Type B pancreatic cell (in vitro differentiated cells): ENCODE measurements at places on chromosomes 16 and 17. TPM values are rescaled to one million over a fixed set of nuclear protein-coding genes. Genes with fewer than 3 reads are reported as not detected.

The IL17C gene
- total RNA-seq = 0.39 TPM in 1 of 2 replicates, not detected in the other

The PLXDC1 gene
- 1.7 and 5.0 TPM in 2 replicates for total RNA-seq

The TCAP gene
- 1.5 and 2.4 TPM in 2 replicates for total RNA-seq

The HCRT gene
- not detected in 2 replicates for total RNA-seq

The CHST6 gene
- 1.8 and 6.0 TPM in 2 replicates for total RNA-seq

- DNase-seq = no peak
Observed at GRCh38 chr16:48542020-48542473, 67.9 kb downstream of the N4BP1 start.

- no peak for DNase-seq
Observed at GRCh38 chr16:80285104-80285503, 255.7 kb upstream of the DYNLRB2 start.

- no peak for DNase-seq
Observed at GRCh38 chr17:78952706-78953105, 27.0 kb downstream of the LGALS3BP start.

- DNase-seq = no peak
Observed at GRCh38 chr17:34370997-34371395, 8.0 kb upstream of the CCL1 start.

- no peak for DNase-seq
Observed at GRCh38 chr16:1715220-1715619, 9.2 kb downstream of the MAPK8IP3 start.

- no peak for DNase-seq
Observed at GRCh38 chr17:28613931-28614381, at the start of gene RSKR. Gene RSKR (minus strand): TSS chr17:28614185. CDS start chr17:28614161, 24 bp downstream.

DNA sequence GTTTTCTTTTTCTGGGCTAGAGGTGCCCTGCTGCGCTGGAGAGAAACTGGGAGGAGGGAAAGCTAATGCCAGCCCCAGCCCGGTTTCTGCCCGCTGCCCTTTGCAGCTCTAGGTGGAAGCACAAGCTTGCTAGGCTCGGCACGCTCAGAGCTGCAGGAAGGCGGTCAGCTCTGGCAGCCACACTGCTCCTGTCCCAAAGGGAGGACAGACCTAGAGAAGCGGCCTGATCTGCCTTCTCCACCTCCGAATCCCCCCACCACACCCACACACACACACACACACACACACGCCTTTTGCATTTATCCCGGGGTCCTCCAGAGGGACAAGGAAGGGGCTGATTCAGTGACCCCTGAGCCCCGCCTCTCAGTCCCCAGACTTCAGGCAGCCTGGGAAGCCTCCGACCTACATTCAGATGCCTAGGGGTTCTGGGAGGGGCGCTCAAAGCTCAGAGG is 418.1 kb downstream of the SOX9 start:
- DNase-seq = no peak

DNA sequence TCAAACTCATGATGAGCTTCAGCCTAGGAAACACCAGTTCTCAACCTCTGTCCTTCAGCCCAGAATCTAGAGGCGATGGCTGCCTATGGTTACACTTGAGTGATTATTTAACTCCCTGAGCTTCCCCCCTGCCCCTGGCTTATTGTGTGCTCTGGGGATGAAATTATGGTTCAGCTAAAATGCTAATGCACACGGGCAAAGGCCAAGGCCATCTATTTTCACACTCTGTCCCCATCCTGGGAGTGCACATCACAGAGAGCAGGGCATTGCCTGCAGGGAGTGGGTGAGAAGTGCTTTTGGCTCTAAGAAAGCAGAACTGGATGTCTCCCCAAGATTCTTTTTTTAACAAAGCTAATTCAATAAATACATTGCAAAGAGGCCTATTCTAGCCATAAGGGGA is 21.6 kb upstream of the CACNG5 start:
- DNase-seq = no peak

DNA sequence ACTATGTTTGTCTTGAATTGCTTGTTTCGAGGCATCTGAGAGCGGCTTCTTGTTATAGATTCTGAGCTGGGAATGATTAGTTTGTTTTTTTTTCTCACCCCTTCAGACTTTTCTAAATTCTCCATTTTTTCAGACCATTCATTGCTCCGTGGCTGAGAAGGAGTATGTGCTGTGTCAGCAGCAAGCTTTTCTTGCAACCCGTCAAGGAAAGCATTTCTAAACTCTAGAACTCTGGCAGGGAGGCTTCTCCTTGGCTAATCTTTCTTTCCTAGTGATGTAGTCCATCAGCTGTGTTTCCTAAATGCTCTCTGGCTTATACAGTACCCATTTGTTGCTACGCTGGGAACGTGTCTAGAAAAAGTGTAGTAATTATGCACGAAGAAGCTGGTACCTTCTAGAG is 133.5 kb downstream of the FTO start:
- DNase-seq = no peak

DNA sequence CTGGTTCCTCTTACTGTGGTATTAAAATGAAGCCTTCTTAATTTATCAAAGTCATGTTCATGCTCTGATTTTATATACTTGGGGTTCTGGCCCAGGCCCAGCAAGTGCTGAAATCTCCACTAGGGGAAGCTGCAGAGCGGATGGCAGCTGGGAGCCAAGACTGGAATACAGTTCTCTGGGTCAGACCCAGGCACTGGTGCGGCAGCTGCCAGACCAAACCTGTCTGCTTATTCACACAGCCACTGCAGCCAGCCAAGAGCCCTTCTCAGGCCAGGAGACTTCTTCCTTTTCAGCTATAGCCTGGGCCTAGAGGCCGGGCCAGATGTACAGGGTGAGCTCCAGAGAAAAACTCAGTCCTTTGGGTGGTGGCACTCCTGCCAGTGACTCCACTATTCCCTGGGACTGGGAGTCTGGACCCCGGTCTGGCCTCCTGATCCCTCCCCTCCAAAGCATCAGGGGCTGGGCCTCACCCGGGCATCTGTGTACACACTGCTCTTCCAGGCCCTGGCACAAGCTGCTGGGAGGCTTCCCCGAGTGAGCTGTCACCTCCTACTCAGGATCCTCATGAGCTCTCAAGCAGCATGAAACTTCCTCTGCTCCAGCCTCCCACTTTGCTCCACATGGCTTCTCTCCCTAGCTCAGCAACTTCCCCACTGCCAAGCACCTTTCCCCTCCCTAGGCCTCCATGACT is 24.4 kb downstream of the ATP6V0D1 start:
- DNase-seq = no peak

DNA sequence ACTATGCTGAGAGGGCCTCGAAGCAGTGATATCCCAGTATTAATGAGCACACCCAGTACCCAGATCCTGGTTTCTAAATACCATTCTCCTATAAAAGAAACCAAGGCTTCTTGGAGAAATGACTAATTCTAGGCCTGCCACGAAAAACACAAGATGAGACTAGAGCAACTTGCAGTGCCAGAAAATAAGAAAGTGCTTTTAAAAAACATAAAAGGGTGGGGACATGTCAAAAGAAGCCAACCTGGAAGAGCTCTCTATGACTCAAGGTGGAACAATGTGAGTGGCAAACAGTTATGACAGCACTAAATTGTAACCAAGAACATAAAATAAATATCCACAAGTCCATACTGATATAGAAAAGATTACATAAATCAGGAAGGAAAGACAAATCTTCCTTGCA is 153.2 kb upstream of the KCNJ18 start:
- DNase-seq = no peak

GRCh38 chr16:35735403-35736251 is 2276.2 kb downstream of the TP53TG3F start:
- peak; percentile 68 for DNase-seq

GRCh38 chr17:44522883-44523671 is 19.9 kb upstream of the GPATCH8 start:
- no peak for DNase-seq
